Retina (tissue), 1 donor: ENCODE measurements at places on chromosomes 7 and 10.

GRCh38 chr10:108427146-108427545 lies 1262.6 kb upstream of the SORCS1 start:
- DNase-seq: no peak

- no peak for DNase-seq
Observed at GRCh38 chr10:69959911-69960310, 92.7 kb upstream of the MACROH2A2 start.

GRCh38 chr10:7477538-7478334 lies 66.9 kb upstream of the SFMBT2 start:
- no peak for DNase-seq

GRCh38 chr7:137625197-137625596 lies 221.6 kb downstream of the DGKI start:
- DNase-seq: no peak
